ENCODE measurements at places on chromosomes 11 and 22. TPM values are rescaled to one million over a fixed set of nuclear protein-coding genes. Genes with fewer than 3 reads are reported as not detected.

Gene NXPE4
- not detected for total RNA-seq

DNA sequence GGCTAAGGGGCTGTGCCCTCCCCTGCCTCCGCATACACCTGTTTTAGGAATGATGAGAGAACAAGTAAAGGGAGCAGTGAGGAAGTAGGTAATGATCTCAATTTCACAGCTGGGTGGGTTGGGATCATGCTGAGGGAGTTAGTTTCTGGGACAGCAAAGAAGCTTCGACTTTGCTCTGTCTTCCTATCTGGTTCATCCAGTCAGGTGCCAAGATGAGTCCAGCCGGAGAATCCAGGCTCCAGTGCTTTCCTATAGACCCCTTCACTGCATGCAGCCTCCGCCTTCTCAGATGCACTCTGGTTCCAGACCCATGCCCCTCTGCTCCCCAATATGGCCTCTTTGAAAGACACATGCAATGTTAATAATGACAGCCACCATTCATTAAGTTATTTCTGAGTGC, 119.1 kb upstream of the NCAM1 start:
- no peak overlapping the region for H3K4me3 ChIP-seq
- no peak overlapping the region for H3K27ac ChIP-seq
- peaks cover 11% of the 10 kb centered on the region for H3K27me3 ChIP-seq
- DNase-seq = no peak
- no peaks in the 10 kb centered on the region for H3K36me3 ChIP-seq
- H3K4me1 ChIP-seq = peaks cover 20% of the 10 kb centered on the region

DNA sequence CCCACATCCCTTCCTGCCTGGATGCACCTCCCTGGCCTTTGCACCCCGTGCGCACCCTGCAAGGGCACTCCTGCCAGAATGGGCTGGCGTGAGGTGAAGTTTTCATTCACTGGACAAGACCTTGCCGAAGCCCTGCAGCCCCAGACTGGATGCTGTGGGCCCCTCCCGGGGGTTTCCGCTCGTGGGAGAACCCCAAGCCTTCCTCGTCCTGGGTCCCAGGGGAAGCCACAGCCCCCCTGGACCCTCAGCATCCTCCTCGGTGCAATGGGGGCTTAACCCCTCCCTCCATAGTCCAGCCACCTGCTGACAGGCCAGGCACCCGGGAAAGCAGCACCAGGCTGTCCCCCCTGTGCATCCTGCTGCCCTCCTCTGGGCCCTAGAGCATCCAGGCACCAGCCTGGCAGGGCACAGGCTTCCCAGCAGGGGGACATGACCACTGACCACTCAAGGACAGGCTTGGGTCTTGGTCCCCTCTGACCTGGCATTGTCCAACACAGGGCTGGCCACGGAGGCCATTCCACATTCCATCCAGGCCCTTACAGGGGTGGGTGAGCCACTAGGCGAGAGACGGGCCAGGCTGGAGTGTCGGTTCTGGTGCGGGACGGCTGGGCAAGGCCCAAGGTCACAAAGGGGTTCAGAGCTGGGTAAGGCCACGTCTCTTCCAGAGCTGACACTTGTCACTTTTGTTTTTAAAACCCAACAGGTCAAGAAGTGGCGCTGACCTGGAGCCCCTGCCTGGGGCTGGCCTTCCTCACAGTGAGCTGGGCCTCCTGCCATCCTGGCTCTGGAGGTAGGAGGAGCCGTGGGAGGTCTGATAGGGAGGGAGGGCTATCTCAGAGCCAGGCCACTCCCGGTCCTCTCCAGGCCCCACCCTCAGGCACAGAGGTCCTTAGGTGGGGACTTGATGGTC, 41.5 kb upstream of the PPARA start:
- DNase-seq = no peak
- H3K4me1 ChIP-seq = peaks cover 7% of the 10 kb centered on the region
- H3K27ac ChIP-seq = no peak overlapping the region
- H3K36me3 ChIP-seq = no peaks in the 10 kb centered on the region
- H3K4me3 ChIP-seq = no peak overlapping the region

DNA sequence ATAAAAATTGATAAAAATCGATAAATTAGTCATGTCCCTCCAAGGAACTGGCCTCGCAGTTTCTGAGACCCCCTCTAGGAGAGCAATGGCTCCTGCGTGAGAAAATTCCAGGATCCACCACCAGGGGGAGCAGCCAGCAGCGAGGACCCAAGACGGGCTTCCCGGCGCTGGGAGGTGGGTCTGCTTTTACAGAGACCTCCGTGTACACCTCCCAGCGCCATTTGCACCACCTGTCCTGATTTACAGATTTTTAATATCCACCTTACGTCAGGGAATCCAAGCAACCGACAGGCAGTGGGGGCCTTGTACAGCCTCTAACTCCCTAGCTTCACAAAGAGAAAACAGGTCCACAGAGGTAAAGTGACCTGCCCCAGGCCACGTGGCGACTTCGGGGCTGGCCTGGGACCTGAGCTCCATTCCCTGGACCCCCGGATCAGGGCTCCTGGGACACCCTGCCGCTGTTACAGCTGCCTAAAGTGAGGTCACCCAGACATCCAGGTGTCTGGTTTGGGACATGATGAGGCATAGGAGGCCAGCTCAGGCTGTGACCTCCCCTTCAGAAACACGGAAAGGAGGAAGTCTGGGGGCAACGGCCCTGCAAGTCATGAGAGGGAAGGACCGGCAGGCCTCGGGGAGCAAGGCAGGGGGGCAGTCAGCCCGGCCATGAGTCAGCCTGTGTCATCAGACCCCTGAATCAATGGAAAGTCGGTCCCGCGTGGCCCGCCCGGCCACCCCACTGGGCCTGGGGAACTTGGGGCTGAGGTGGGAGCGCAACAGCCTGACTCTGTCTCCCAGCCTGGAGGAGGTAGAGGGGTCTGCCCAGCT, 3.5 kb downstream of the OSM start:
- peak; percentile 93 for DNase-seq
- H3K36me3 ChIP-seq = no peaks in the 10 kb centered on the region
- H3K27me3 ChIP-seq = peaks cover 8% of the 10 kb centered on the region
- no peak overlapping the region for H3K4me3 ChIP-seq
- H3K27ac ChIP-seq = no peak overlapping the region

Gene PARVG
- total RNA-seq = 0.53 TPM

DNA sequence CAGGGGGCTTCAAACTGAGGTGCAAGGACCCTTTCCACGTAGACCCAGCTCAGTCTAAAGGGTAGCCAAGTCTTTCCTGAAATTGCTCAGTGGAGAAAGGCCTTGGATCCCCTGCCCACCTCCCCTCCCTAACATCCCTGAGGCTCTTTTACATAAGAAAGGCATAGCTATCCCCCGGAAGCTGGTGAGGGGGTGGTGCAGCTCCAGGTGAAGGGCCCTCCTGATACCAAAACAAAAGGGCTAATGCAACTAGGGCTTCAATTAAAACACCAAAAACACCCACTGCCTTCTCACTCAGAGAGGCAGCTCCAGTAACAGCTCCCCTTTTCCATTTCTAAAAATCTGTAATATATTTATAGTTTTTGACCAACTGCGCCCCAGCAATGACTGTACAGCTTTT, 5.8 kb downstream of the SHANK2 start:
- H3K36me3 ChIP-seq = no peaks in the 10 kb centered on the region
- no peak overlapping the region for H3K27ac ChIP-seq
- no peak overlapping the region for H3K4me3 ChIP-seq
- no peak for DNase-seq
- H3K4me1 ChIP-seq = peaks cover 20% of the 10 kb centered on the region

Gene SPI1
- not detected for total RNA-seq

Gene CBLIF
- not detected for total RNA-seq

DNA sequence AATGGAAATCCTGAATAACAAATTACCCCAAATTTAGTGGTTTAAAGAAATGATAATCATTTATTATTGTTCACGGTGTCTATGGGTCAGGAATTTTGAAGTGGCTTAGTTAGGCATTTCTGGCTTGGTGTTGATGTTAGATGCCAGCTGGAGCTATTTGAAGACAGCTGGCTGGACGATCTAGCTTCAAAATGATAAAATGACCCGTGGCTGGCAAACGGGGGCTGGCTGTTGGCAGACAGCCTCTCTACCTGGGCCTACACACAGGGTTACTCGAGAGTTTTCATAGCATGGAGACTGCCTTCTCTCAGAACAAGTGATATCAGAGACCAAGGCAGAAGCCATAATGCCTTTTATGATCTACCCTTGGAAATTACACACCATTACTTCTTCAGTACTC, 285.2 kb downstream of the METTL15 start:
- H3K4me3 ChIP-seq = no peak overlapping the region
- H3K27me3 ChIP-seq = no peaks in the 10 kb centered on the region
- no peak for DNase-seq
- no peaks in the 10 kb centered on the region for H3K4me1 ChIP-seq

GRCh38 chr11:45917623-45918330, at the start of gene PEX16:
PEX16 (minus strand) TSS chr11:45917877; CDS start chr11:45917811, 66 bp downstream.
- DNase-seq = peak; percentile 95
- peak within 1 kb of the TSS; percentile 98 for H3K27ac ChIP-seq
- peaks cover 18% of the 10 kb centered on the region for H3K4me1 ChIP-seq

GRCh38 chr11:66172146-66172545, 96.3 kb upstream of the RAB1B start:
- H3K27ac ChIP-seq = no peak overlapping the region
- H3K36me3 ChIP-seq = peaks cover 3% of the 10 kb centered on the region
- H3K27me3 ChIP-seq = no peaks in the 10 kb centered on the region
- H3K4me3 ChIP-seq = no peak overlapping the region

Gene CD6
- not detected for total RNA-seq

Gene TSGA10IP
- not detected for total RNA-seq

- DNase-seq = no peak
- peaks cover 56% of the 10 kb centered on the region for H3K27me3 ChIP-seq
- H3K36me3 ChIP-seq = no peaks in the 10 kb centered on the region
- peaks cover 9% of the 10 kb centered on the region for H3K4me1 ChIP-seq
- no peak overlapping the region for H3K4me3 ChIP-seq
These were observed 50.9 kb upstream of the RTL6 start for GRCh38 chr22:44548981-44549380.

DNA sequence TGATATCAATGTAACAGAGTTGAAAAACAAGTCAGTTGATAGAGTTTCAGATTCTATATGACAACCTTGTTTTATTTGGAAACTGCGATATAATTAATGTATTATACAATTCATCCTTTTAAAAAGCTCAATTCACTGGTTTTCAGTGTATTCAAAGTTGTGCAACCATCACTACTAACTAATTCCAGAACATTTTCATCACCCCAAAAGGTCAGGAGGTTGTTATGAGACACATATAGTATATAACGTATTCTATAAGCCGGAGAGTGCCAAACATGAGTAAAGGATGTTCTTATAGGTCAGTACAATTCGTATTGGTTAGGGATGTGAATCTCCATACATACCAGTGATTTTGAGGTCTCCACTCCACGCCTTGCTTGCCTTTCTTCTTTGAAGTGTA, 40.1 kb upstream of the UCP3 start:
- DNase-seq = no peak
- H3K36me3 ChIP-seq = peaks cover 24% of the 10 kb centered on the region
- no peaks in the 10 kb centered on the region for H3K27me3 ChIP-seq

Gene UBQLN3
- 0.71 TPM for total RNA-seq

Gene ARHGAP8
- total RNA-seq = 166 TPM

DNA sequence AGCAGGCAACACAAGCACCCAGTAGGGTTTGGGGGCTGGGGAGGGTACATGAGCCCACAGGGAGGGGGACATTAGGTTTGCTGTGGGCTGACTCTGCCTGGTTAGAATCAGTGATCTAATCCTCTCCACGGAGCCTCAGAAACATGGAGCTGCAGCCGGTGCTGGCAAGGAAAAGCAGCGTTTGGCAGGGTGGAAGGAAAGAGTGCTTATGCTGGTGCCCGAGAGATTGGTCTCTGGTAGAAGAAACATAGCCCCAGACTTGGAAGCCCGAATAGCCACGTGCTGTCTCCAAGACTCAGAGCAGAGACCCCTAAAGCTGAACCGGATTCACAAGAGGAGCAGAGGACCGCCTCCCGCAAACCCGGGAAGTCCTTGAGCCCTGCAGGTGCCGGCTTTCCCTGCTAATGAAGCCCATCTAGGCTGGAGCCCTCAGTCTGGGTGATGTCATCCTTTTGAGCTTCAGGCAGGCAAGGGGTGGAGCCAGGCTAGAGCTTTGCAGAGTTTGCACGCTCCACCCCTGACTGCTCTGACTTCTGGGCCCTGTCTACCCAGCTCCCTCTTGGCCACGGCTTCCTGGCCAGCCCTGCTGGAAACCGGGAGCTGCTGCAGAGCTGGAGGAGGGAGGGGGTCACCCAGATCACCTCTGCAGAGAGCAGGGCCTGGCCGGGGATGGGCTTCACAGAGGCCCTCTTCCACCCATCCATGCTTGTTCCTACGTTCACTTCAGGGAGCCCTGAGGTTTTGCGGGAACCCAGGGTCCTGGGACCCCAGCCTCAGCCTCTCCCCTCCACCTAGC, 35.0 kb upstream of the JAM3 start:
- peaks cover 51% of the 10 kb centered on the region for H3K4me1 ChIP-seq
- H3K27me3 ChIP-seq = peaks cover 34% of the 10 kb centered on the region
- H3K36me3 ChIP-seq = no peaks in the 10 kb centered on the region
- peak; percentile 53 for DNase-seq
- H3K27ac ChIP-seq = peak overlapping the region; percentile 88

- peaks cover 11% of the 10 kb centered on the region for H3K27me3 ChIP-seq
- H3K4me3 ChIP-seq = no peak overlapping the region
- no peak overlapping the region for H3K27ac ChIP-seq
- no peak for DNase-seq
- H3K4me1 ChIP-seq = no peaks in the 10 kb centered on the region
These were observed 9.3 kb upstream of the VPS37C start for GRCh38 chr11:61170566-61170965.

- H3K27me3 ChIP-seq = peaks cover 40% of the 10 kb centered on the region
- peaks cover 36% of the 10 kb centered on the region for H3K4me1 ChIP-seq
- DNase-seq = no peak
These were observed 30.9 kb upstream of the FLI1 start for GRCh38 chr11:128662960-128663359.

DNA sequence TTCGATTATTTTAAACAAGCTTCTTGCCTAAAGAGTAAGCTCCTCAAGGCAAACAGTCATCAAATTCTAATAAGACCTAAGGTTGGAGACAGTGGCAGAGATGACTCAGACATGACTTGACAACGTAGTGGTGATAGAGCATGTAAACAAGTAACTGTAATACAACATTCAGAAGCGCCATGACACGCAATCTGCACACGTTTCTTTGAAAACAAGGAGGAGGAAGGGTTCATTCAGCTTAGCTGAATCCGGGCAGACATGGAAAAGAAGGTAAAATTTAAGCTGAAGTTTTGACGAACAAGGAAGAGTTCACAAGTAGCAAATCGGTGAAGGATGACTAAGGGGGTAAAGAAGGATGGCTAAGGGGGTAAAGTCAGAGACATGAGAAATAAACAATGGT, 152.4 kb upstream of the ZC3H12C start:
- DNase-seq = no peak
- no peaks in the 10 kb centered on the region for H3K36me3 ChIP-seq
- H3K27me3 ChIP-seq = no peaks in the 10 kb centered on the region
- no peak overlapping the region for H3K27ac ChIP-seq
- H3K4me3 ChIP-seq = no peak overlapping the region

- peaks cover 4% of the 10 kb centered on the region for H3K4me1 ChIP-seq
- no peaks in the 10 kb centered on the region for H3K36me3 ChIP-seq
- H3K4me3 ChIP-seq = no peak overlapping the region
These were observed 46.4 kb upstream of the TBCEL start for GRCh38 chr11:120977266-120978137.

- DNase-seq = no peak
- peaks cover 2% of the 10 kb centered on the region for H3K27me3 ChIP-seq
- no peaks in the 10 kb centered on the region for H3K36me3 ChIP-seq
These were observed 6.2 kb upstream of the MPEG1 start for GRCh38 chr11:59218893-59219292.

GRCh38 chr22:46175631-46176030, 25.3 kb downstream of the PPARA start:
- H3K27me3 ChIP-seq = no peaks in the 10 kb centered on the region
- peaks cover 37% of the 10 kb centered on the region for H3K36me3 ChIP-seq
- H3K4me3 ChIP-seq = no peak overlapping the region

All from mesothelial cell of epicardium (in vitro differentiated cells).